ENCODE measurements at places on chromosomes 1 and 21.
A peak's percentile ranks its signal among the peaks of the same experiment; 100 is the strongest.

DNA sequence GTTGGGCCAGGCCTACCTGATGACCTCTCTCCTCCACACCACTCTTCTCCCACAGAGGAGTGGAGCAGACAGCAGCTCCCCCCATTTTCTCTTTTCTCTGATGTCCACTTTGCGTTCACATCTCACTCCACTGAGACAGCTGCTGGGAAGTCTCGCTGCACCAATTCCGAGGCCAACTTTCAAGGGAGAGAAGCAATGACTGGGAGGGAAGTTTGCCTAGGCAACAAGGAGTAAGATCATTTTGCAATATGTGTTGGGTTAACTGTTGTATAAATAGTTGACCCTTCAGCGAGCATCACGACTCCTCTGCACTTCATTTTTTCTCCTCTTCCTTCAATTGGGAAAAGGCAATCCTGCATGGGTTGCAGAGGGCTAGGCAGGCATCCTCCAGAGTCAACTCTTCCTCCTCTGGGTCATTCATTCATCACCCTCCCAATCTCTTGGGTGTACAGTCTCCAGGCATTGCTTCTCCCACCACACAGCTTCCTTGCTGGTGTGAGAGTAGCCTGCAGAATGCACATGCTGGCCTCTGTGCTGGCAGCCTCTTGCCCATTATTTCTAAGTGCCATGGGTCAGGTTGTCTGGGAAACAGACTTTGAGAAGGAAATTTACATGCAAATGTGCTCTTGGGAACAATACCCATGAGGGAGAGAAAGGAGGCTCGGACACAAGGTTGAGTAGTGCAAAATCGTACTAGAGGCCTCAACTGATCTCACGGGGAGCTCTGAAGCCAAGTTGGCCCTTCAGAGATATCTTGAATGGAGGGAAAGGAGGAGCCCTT is 75.8 kb upstream of the BCAR3 start:
- DNase-seq: no peak

GRCh38 chr1:37148663-37149062 is 114.3 kb upstream of the GRIK3 start:
- DNase-seq: no peak

DNA sequence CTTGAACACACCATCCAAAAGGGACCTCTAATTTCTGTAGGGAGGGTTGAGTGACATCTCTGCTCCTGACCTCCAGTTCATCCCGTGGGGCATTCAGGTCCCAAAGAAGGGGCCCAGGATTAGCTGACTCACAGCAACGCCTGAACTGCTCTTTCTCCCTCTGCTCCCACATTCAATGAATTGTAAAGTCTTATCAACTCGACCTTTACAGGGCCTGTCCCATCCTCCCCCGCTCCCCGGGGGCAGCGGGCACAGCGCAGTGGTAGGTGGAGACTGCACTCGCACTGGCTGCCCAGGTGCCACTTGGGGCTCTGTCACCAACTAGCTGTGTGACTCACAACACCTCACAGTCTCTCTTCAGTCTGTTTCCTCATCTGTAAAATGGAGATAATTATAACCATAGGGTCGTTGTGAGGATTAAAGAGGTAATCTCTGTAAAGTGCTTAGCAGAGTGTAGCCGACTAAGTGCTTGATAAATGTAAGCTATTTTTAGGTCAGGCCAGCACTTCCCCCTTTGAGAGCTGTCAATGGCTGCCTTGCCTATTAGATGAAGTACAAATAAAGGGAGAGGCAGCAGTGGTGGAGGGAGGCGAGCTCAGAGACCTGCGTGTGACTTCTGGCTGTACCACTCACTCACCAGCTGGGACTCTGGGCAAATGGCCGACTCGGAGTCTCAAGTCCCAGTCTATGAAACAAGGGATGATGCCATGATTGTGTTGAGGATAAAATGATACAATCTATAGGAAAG is 637 bp upstream of the MYBPHL start:
- DNase-seq: peak; percentile 10

GRCh38 chr1:25003457-25004190 is 73.5 kb upstream of the RUNX3 start:
- DNase-seq: no peak

DNA sequence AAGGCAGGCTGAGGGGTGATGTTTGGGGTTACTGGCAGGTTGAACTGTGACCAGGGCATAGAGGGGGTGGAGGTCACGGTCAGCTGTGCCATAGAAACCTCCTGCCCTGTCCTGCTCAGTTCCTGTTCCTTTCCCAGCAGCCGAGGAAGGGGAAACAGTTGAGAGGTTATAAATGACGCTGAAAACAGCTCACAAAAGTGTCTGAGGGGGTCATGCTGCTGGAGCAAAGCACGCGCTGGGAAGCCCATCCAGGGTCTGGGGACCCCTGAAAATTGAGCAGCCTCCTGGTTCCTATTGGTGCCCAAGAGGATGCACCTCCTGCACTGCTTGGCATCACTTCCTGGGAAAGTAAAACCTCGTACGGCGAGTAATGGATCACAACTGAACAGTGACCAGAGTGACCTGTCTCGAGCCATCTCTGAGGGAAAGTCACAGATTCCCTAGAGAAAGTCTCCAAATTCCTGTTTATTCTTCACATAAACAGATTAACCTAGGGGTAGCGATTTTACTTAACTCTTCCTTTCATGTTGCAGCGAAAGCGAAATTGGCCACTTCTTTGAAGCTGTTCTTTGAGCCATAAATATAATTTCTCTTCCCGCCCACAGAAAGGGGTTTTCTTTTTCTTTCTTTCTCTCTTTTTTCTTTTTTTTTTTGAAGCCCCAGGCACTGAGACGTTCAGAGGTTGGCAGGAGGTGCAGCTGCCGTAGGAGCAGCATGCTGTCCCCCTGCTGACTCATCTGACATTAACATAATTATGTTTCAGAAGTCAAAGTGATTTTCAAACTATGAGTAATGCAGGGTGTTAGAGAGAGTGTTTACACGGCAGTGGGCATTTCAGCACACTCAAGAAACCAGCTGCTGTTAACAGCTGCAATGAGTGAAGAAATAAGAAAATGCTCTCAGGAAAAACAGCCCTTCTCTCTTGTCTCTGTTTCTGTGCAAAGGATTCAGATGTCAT is 41.8 kb upstream of the ATF3 start:
- DNase-seq: peak; percentile 69

GRCh38 chr1:186750257-186750656 is 70.0 kb upstream of the PTGS2 start:
- no peak for DNase-seq

- DNase-seq: no peak
Measured at GRCh38 chr1:2416403-2416802, 4.0 kb upstream of the PEX10 start.

DNA sequence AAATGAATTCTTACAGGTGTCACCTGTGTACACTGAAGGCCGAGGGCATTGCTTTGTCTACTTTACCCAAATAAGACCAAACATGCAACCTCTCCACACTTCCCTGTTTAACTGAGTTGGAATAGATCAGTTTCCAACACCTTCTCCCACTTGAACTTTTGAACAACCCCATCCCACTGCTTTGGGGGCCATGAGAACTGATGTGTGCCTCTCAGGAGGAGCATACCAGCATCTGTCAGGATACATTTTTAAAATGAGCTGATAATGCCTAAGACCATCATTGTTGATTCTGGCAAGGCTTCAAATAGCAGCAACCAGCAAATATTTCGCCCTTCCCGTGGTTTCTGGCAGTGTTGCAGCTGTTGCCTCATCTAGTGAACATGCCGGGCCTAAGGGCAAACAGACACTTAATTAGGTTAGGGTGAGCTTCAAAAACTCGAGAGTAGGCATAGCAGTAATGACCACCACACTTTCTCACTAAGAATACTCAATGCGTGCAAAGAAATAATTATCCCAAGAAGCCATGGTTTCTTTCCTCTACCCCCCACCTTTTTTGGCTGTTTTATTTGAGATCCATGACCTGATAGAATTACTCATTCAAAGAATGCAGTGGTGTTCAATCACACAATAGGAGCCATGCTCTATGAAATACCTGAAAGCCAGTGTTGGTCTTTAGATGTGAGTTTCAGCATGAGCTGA is 63.7 kb downstream of the MAP10 start:
- no peak for DNase-seq

GRCh38 chr1:30376054-30376697 is 347.2 kb downstream of the MATN1 start:
- no peak for DNase-seq

- no peak for DNase-seq
Measured at GRCh38 chr1:42936309-42937078, 22.2 kb downstream of the SLC2A1 start.

DNA sequence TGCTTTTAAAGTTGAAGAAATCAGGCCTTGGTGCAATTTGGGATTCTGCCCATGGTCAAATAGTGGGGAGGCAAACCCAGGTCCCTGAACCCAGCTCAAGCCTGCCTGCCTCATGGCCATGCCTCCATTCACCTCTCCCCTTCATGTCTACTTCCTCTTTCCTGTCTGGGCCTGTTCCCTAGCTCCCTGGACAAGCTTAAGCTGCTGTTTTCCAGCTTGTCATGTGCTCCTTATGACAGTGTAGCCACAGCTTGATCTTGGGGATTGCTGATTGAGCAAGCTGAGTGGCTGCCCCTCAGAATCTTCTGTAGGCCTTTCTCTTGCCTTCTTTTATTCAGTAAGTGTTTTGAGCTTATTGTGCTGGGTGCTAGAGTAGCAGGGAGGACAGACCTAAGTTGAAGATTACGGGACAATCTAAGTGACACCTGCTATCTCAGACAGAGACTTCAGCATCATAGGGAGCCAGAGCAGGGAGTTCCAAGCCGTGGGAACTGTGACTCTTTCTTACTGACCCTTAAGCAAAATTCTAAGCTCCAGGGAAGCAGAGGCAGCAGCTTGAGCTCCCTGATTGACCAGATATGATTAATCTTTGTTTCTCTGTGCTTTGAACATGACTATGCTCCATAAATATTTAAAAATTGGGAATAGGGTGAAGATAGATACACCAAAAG is 520 bp upstream of the MR1 start:
- no peak for DNase-seq

DNA sequence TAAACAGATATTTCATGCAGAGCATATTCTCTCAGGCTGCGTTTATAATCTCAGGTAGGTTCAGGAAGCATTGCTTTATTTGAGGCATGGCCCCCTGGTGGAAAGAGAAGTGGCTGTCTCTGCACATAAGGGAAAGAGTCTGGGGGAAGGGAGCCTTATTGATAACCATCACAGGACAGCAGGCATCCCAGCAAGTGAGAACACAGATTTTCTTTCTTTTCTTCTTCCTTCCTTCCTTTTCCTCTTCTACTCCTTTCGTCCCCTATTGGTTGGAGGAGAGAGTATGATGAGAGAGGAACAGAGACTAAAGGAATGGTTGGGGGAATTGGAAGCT is 21.9 kb downstream of the TSNAX start:
- DNase-seq: no peak

GRCh38 chr1:33654267-33654834 is 181.9 kb downstream of the ZSCAN20 start:
- DNase-seq: no peak

DNA sequence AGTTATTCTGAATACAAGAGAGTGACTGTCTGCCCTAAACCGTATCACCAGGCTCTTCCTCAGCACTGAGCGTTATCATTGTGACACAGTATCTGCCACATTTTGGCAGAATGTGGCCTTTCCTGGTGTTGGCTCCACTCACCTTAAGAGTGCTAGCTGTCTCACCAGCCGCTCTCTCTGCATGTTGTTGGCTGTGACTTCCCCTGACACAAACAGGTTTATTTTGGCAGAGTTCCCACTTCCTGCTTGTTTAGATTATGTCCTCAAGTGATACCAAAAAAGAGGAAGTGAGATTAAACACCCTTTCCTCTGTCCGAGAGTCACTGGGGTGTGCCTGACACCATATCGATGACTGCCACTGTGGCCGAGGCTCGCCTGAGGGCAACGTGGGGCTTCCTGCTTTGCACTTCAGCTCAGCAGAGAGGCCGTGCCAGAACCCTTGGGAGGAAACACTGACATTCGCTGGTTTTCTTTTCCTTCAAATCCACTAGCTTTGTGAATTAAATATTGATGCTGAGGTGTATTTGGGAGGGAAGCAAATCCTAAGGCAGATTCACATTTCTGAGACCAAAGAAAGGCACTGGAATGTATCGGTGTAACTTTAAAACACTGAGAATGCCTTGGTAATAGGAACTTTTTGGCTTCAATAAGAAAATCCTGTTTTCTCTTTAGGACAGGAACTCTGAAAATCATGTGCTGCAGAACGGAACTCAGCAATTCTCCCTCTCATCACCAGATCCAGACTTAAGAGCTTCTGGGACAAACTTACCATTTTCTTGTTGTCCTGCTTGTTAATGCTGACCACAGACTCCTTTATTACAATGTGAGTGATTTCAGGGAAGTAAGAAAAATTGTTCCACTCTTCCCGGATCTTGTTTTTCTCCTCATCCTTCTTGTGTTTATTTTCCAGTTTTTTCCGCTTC is 102.1 kb downstream of the JAK1 start:
- DNase-seq: no peak

- no peak for DNase-seq
Measured at GRCh38 chr1:220827445-220828178, 40.9 kb downstream of the MTARC1 start.

DNA sequence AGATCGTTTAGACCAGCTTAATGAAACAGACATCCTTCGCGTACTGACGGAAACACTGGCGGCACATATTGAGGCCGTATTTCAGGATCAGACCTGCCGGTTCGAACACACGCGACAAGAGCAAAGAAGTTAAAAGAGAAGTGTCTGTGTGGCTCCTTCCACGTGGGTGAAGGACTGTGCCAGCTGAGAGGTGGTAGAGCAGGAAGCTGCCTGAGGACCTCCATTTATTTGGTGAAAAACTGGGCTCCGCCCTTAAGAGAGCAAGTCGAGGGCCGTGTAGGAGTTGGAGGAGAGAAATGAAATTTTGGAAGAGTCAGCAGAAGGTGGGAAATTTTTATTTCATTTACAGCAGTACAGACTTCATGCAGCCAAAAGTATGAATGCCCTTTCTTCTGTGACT is 38.8 kb upstream of the ADORA3 start:
- DNase-seq: no peak

GRCh38 chr1:225746361-225747179 is 31.1 kb upstream of the SRP9 start:
- peak; percentile 42 for DNase-seq

- DNase-seq: no peak
Measured at GRCh38 chr1:19400192-19400611, 85.1 kb downstream of the CAPZB start.

DNA sequence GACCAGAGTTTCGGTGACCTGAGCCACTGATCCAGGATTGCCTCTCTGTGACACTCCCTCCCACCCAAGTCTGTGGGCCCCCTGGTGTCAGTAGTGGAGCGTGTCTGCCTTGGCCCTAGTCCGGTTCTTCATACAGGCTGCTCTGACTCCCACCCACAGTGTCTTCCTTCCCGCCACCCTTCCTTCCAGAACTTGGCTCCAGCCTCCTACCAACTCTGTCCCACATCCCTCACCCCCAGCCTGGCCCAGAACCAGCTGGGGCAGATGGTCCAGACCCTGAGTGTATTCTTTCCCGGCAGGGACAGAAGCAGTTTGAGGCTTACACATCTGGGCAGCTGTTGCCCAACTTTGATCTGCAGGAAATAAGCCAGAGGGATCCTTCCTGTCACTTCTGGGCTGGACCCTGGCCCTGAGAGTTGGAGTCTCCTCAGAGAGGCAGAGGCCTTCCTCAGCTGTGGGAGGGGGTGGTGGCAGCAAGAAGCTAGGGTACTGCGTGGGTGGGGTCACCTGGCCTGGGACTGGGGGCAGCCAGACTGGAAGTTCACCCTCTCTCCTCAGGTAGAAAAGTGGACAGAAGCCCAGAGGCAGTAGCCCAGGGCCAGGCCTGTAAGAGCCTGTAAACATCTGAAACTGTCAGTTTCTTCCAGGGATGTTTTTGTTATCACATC is 43.1 kb upstream of the EPS8L3 start:
- DNase-seq: no peak
